Activated T-cell treated with anti-CD3 and anti-CD28 coated beads, Interleukin-2, amount 50 U/mL, for 1 hour (primary cell): ENCODE measurements at places on chromosomes 12 and 14.

GRCh38 chr12:81170072-81170471 is 92.2 kb downstream of the ACSS3 start:
- no peak for DNase-seq

GRCh38 chr14:101721951-101722661 is 39.4 kb upstream of the PPP2R5C start:
- DNase-seq = peak; percentile 74

- no peak for DNase-seq
Measured at GRCh38 chr14:101365329-101366158, 195.8 kb upstream of the DIO3 start.

GRCh38 chr14:74456684-74457564 is 30.9 kb upstream of the SYNDIG1L start:
- DNase-seq = no peak

GRCh38 chr14:103858063-103858781 is 10.8 kb upstream of the PPP1R13B start:
- DNase-seq = no peak

DNA sequence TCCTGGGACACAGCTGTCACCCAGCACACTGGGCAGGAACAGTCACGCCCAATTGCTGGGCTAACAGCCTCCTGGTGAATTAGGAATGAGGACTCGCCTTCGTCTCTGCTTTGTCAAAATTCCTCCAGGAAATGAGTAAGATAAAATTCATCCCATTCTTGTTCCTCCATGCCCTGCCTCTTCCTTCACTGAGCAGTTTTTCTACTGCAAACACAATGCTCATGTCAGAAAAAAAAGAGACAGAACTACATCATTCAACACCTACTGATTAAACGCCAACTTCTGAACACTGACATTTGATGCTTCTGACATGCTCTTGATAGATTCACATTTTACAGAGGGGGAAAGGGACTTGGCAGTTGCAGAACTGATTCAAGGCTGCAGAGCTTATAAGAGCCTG is 37.5 kb upstream of the DTX1 start:
- no peak for DNase-seq

DNA sequence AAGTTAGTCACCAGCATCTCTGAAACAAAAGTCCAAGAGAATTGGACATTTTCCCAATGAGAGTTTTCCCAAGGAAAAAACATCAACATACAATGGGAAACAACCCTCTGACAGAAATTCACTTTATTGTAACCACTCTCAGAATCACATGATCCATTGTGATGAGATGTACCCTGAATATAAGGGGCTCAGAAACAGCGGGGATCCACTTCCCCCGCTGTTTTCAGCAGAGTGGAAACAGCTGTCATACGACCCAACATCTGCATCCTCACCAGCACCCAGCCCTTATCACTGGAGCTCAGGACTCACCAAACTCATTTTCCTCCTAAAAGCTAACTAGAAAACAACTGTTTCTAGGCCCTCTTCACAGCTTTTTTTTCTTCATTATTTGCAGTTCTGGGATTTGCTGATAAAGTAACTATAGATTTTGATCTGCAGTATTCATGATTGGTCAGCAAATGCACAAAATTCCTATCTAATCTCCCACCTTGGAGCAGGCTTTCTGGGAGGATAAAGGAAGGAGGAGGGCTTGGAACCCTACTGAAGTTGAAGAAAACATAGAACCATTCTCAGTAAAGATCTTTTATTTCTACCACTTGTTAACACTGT is 31.3 kb downstream of the CORO1C start:
- DNase-seq = no peak

DNA sequence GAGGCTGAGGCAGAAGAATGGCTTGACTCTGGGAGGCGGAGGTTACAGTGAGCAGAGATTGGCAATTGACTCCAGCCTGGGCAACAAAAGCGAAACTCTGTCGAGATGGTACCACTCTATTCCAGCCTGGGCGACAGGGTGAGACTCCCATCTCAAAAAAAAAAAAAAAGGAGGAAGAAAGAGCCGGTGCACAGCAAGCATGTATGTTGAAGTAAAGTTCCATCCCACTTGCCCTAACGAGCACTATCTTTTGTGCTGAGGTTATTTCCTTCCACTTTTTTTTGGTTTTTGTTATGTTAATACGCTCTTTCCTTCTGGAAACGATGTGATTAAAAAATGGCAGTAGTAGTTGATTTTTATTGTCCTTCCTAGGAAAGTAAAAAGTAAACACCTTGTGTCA is 19.5 kb upstream of the GOLGA5 start:
- DNase-seq = no peak

GRCh38 chr12:8948701-8949341 is 624 bp downstream of the M6PR start:
- DNase-seq = no peak

GRCh38 chr14:24418492-24418873 is 11.0 kb downstream of the CBLN3 start:
- DNase-seq = no peak

- peak; percentile 66 for DNase-seq
Measured at GRCh38 chr12:124898200-124898922, 16.1 kb downstream of the UBC start.
